Activated gamma-delta T cell treated with anti-CD3 and anti-CD28 coated beads, Interleukin-2, amount 50 U/mL, for 16 hours (primary cell): ENCODE measurements at places on chromosomes 2 and 18.

DNA sequence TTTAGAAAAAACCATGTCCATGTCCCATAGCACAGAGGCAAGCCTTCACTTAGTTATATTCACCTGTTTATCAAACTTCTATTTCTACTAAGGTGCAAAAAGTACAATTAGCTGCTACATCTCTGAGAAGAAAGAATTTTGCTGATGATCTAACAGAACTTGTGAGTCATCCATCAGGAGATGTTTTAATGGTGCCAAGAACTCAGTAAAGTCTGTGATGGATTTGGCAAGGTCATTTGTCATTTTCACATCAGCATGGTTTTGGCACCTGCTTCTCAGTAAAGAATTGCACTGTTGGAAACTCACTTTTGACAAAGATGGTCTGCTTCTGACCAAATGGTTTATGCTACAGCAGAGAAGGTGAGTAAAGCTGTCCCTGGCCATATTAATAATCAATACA, 195.7 kb upstream of the TMEFF2 start:
- DNase-seq, result no peak

- no peak for DNase-seq
Observed at GRCh38 chr2:86787736-86788135, 3.0 kb downstream of the CD8A start.

- no peak for DNase-seq
Observed at GRCh38 chr18:79507076-79507545, 111.4 kb downstream of the NFATC1 start.

GRCh38 chr2:29528891-29529520, 392.4 kb downstream of the ALK start:
- no peak for DNase-seq

DNA sequence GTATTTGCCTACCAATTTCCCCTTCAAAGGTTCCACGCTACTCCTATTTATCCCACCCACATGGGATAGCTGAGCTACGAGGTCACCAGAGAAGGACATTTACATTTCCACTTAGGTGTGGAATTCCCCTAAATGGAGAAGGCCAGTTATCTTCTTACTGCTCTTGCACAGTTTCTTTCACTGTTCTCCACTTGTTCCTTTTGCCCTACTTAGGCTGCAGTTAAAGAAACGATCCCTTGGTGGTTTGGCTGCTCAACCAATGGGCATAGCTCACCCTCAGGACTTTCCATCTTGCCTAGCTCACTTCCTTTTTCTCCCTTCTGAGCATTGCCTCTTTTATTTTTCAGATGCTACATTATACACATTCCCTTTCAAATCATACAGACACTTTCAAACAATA, 11.2 kb upstream of the NABP1 start:
- DNase-seq, result no peak
